BE2C (cell line): ENCODE measurements at places on chromosomes 6 and 20.

DNA sequence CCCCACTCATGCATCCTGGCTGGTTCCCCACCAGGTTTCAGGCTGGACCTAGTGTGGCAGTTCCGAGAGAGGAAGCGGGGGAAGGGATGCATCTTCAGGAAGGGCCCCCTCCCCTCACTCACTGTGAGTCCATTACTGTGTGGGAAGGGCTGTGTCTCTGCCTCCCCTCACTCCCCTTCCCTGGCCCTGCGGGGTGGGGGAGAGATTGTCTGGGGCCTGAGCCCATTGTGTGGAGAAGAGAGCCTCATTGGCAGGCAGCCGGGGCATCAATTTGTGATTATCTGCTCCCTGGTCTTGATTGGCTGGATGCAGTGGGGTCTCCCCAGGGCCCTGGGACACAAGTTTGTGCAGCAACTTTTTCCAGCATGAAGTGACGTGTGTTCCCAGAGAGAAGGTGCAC lies 4.1 kb upstream of the MYT1 start:
- peak; percentile 74 for DNase-seq

- DNase-seq: no peak
Observed at GRCh38 chr6:170288852-170289179, 2.1 kb downstream of the DLL1 start.

GRCh38 chr20:6053064-6053775 lies 640 bp downstream of the LRRN4 start:
- no peak for DNase-seq

DNA sequence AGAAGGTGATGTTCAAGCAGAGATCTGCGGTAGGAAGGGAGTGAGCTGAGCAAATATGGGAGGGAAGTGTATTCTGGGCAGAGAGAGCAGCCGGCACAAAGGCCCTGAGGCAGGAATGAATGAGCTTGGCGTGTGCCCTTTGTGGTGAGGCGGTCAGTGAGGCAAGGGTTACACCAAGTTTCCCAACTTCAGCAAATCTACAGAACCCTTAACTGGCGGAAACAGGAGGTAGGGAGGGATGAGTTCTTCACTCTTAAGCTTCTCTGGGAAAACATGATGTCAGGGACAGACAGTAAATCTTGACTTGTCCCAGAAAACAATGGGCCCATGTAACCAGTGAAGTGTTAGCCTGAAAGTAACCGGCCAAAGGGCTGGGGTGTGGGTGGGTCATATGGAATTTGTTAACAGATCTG lies 97.1 kb upstream of the PTPN1 start:
- no peak for DNase-seq

- DNase-seq: no peak
Observed at GRCh38 chr6:50973464-50973863, 154.8 kb downstream of the TFAP2B start.

DNA sequence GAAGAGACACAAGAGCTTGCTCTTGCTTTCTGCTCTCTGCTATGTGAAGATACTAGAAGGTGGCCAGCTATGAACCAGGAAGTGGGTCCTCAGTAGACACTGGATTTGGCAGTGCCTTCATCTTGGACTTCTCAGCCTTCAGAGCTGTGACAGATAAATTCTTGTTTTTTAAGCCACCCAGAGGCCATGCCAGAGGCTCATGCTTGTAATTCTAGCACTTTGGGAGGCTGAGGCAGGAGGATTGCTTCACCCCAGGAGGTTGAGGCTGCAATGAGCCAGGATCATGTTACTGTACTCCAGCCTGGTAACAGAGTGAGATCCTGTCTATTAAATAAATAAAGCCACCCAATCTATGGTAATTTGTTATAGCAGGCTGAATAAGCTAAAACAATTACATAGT lies 185.5 kb upstream of the SALL4 start:
- DNase-seq: no peak

DNA sequence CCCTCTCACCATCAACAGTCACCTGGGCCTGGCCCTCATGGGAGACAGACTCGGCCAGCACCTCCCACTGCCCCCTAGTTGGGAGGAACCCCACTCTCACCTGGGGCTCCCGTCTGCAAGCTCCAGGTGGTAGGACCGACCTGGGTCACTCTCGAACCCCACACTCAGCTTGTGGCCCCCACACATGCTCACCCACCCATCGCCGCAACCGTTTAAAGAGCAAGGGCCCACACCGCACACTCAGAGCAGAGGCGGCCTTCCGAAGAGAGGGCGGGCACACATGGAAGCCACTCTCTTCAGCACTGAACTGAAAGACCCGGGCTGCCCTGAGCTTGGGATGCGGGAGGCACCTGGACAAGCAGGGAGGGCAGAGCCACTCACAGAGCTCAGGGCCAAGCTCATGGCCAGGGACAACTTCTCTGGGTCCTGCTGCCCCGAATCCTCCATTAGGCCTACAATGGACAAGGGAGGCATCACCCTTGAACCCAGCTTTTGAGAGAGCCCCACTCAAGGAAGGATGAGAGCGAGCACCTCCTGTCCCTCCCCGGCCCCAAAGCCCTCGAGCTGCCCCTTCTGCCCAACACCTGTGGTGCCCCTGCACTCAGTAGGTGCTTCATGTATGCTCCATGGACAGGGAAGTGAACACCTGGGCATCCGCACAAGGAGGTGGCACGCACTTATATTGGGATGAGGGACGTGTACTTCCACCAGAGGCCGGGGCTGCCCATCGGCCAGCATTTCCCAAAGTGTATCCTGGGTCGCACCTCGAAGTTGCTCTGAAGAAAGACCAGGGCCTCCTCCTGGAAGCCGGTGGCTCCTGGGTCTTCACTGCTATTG lies 50.4 kb downstream of the YTHDF1 start:
- DNase-seq: no peak

DNA sequence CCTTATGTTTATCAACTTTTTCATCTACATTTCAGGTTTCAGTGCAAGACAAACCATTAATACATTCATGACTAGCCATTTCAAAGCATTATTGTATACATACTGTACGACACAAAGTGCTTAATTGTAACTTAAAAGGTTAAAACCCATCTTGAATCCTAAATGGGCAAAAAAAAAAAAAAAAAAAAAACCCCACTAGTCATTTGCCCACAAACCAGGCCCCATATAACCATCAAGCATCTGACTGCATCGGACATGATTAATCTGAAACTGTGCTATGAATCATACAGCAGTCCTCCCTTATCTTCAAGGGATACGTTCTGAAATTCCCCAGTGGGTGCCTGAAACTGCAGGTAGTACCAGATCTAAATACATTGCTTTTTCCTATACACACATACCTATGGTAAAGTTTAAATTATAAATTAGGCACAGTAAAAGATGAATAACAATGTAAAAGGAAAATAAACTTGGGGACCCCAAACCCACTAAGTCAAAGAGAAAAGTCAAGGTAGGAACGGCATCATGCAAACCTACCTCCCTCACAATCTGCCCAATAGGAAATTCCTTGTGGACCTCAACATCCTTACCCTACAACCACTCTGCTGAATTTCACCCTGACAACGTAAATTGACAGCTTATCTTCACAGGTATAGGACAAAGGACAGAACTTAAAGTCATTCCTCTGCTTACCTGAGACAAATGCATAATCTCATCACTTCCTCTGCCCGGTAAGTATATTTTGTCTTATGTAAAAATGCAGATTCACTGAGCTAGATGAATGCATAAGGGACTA lies 14.3 kb downstream of the B4GALT5 start:
- peak; percentile 61 for DNase-seq

DNA sequence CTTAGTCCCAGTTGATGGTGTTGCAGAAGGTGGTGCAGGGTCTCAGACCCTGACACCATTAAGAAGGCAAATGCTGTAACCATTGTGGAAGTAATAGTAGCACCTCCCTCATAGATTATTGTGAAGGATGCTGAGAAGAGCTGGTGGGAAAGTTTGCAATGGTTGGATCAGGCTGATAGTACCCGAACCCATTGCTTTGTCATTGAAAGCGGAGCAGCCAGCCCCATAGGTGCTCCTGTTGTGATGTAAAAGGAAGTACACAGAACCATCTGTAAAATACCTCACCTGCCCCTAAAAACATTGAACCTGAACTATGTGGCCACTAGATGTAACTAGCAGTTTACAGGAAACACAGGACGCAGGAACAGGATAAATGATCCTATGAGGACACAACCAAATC lies 31.5 kb downstream of the RIOK1 start:
- no peak for DNase-seq

GRCh38 chr6:63295553-63296194 lies 24.1 kb downstream of the LGSN start:
- no peak for DNase-seq

DNA sequence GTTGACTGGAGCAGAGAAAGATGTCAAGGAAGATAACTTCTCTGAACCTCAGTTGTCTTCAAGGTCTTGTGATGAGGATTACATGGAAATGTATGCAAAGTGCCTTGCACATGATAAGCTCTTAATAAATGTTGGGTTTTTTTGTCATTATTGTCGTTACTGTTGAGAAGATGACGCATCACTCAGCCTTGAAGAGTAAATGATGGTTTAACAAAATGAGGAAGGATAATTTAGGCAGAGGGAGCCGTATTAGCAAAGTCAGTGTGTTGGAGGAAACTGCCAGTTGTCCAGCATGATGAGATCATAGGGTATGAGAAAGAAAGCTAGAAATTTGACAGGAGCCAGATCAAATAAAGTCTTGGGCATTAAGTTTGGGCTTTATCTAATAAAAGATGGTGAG lies 8.8 kb upstream of the SUPT3H start:
- DNase-seq: no peak

GRCh38 chr20:5973971-5974370 lies 23.5 kb downstream of the MCM8 start:
- DNase-seq: no peak

GRCh38 chr20:35600176-35600992 lies 15.2 kb upstream of the SPAG4 start:
- DNase-seq: no peak

- DNase-seq: no peak
Observed at GRCh38 chr6:21998582-21998981, 298.3 kb downstream of the PRL start.

GRCh38 chr6:83365931-83366330 lies 64.9 kb downstream of the ME1 start:
- DNase-seq: no peak

DNA sequence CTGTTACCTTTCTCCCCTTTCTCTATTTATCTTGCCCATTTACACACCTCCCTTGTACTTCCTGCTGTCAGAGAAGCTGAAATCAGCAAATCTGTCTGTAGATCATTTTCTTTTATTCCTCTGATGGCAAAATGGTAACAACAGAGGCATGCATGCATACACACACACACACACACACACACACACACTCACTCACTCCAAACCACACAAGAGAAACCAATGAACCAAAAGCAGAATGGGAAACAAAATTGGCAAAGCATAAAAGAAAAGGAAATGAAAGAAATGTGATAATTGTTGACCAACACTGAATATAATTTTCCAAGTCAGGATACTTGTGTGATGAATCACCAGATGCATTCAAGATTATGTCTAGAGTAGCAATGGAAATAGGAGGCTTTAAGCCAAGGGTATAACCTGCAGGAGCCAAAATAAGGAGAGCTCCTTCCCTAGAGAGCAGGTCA lies 172.4 kb downstream of the PLCB4 start:
- DNase-seq: no peak

DNA sequence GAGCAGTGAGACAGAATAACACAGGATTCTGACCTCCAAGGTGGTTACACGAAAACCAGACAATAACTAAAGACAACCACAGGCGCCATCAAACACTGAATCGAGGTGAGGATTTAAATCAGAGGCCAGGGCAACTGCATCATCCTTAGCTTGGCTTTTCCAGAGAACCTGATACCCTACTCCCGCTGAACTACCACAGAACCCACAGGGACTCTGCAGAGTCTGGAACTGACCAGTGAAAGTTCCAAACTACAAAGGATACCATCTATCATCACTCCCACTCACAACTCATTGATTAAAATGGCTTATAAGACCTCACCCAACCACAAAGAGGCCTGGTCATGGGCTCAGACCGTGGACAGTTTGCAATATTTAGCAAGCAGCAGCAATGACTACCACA lies 85.0 kb downstream of the BFSP1 start:
- DNase-seq: no peak

DNA sequence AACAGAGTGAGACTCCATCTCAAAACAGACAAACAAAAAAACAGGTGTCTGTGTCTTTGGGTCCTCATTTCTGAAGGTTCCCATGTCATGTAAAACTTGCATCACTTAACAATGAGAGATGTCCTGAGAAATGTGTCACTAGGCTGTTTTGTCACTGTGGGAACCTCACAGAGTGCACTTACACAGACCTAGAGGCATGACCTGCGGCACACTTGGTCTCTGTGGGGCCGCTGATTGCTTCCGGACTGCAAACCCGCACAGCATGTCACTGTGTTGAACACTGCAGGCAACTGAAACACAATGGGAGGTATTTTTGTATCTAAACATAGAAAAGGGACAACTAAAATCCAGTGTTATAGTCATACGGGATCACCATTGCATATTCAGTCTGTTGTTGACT lies 42.3 kb upstream of the TMEM181 start:
- DNase-seq: no peak

GRCh38 chr6:158697811-158698210 lies 48.0 kb downstream of the SYTL3 start:
- DNase-seq: no peak

- no peak for DNase-seq
Observed at GRCh38 chr6:31639043-31639442, 13.4 kb downstream of the BAG6 start.

DNA sequence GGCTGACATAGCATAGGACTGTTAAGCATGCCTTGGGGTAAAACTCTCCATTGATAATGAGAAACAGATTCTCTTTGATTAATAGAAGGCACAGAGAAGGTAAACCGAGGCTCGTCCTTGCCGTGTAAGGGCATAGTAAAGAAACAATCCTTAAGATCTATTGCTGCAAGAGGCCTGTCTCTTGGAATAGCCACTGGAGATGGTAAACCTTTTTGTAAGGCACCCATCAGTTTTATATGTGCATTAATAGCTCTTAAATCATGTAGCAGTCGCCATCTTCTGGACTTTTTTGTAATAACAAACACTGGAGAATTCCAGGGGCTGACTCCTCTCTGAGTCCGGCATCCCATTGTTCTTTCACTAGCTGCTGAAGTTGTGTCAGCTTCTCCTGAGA lies 8.4 kb upstream of the ABHD12 start:
- DNase-seq: peak; percentile 30

DNA sequence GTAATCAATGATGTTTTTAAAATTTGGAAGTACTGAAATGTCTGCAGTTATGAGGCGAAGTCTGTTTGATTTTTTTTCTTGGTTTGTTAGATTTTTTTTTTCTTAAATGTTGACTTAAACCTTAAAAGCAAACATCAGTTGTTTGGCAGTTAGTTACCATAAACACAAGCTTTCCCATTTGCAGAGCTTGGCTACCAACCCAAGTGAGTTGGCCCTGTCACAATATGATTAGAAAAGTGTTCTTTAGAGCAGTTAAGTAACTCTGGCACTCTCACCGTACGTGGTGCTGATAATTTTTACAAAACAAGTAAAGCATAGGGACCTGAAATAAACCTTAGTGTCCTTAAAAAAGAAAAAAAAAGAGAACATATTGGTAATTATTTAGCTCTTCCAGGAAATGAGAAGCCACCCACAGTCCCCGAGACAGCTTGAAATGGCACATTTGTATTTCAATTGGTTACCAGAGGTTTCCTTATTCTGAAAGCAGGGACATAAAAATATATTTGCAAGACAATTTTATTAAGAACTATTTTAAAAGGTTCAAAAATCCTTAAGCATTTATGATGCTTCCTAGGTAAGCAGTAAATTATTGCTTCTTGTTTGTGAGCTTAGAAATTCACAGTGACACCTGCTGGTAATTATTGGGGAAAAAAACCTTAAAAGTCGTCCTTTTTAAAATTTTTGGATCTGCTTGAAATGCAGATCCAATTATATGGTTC lies 3.9 kb downstream of the HEY2 start:
- DNase-seq: no peak

- no peak for DNase-seq
Observed at GRCh38 chr6:131258010-131258652, 122.9 kb downstream of the AKAP7 start.

- no peak for DNase-seq
Observed at GRCh38 chr6:52418606-52419005, 1.5 kb upstream of the EFHC1 start.
